GM23248 (cell line): ENCODE measurements at places on chromosomes 12 and 14.

GRCh38 chr14:38210587-38211216 is 3.0 kb downstream of the SSTR1 start:
- DNase-seq = peak; percentile 87

DNA sequence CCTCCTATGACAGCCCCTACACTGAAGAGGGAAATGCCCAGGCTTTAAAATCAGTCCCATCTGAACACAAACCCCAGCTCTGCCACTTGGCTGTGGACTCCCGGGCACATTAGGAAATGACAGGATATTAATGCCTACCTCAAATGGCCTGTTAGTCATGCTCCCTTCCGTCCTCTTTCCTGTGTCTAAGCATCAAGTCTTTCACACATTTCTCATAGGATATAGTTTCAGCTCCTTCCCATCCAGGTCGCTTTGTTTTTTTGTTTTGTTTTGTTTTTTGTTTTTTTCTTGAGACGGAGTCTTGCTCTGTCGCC is 16.1 kb downstream of the PLEK2 start:
- DNase-seq = peak; percentile 46

- DNase-seq = peak; percentile 59
Measured at GRCh38 chr12:122336015-122336946, 70.0 kb upstream of the VPS33A start.

- DNase-seq = no peak
Measured at GRCh38 chr12:66252771-66253170, 49.5 kb upstream of the HELB start.

DNA sequence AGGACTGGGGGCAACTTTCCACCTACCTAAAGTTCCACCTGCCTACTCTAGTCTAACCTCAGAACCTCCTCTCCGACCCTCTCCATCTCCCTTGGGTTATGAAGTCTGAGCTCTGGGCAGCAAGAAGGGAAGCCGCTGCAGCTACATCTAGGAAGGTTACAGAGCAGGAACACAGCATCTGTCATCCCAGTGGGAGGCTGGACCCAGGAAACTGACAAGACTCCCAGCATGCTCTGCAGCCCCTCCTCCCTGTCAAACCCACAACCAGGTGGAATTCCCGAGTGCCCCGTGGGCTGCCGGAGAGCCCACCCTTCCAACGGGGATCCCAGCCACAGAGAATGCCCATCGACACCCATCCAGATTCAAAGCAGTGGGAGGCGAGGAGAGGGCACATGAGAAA is 2.1 kb downstream of the TESC start:
- DNase-seq = no peak

DNA sequence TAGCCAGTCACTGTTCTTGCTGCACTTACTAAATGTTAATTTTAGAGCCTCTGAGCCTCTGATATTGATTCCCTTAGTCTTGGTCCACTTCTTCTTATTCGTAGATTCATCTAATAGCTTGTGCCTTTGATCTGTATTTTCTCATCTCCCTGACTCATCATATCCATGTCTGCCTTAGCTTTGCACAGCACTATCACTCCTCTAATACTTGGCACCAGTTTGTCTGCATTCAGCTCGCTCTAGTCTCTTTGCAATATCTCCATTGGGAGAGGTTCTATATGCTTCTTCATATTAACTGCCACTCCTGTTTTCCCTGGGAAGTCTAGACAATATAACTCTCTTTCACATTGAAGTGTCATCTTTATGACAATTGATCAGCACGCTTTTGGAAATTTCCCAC is 68.5 kb upstream of the CSRP2 start:
- no peak for DNase-seq

GRCh38 chr14:105250008-105250366 is 1.7 kb downstream of the BTBD6 start:
- no peak for DNase-seq

DNA sequence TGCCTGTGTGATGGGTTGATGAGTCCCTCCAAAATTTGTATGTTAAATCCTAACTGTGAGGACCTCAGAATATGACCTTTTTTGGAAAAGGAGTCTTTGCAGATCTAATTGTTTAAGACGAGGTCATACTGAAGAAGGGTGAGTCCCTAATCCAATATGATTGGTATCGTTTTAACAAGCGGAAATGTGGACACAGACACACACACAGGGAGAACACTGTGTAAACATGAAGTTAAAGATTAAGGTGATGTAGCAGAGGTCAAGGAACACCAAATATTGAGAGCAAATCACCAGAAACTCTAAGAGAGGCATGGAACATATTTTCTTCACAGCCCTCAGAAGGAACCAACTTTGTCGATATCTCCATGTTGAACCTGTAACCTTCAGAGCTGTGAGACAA is 1106.7 kb downstream of the SLC6A15 start:
- DNase-seq = no peak

- no peak for DNase-seq
Measured at GRCh38 chr12:29149691-29150281, 708 bp downstream of the FAR2 start.

DNA sequence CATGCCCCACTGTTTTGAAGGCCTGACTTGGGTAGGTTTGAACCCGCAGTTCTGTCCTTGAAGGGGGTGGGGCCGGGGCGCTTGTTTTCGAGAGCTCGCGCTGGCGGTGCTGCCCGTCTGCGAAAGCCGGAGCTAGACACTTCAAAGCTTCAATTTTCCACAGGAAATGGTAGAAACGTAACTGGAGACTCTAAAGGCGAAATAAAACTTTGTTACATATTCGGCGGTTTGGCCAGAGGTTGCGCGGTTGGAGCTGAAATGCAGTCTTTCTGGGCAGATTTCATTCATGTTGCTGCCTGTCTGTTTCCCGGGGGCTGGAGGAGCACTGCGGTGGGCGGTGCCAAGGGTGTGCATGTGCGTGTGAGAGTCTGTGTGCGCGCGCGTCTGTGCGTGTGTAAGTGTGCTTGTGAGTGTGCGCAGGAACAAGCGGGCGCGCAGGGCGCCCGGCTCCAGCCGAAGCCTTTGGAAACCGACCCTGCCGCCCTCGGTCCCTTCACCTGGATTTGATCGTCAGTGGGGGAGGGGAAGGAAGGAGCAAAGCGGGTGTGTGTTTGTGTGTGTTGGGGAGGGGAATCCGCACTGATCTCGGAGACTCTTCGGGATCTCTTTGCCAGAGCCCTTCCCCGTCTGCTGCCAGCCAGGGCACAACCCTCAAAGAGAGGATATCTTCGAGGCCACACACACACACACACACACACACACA is 227.7 kb upstream of the CRY1 start:
- DNase-seq = peak; percentile 47

DNA sequence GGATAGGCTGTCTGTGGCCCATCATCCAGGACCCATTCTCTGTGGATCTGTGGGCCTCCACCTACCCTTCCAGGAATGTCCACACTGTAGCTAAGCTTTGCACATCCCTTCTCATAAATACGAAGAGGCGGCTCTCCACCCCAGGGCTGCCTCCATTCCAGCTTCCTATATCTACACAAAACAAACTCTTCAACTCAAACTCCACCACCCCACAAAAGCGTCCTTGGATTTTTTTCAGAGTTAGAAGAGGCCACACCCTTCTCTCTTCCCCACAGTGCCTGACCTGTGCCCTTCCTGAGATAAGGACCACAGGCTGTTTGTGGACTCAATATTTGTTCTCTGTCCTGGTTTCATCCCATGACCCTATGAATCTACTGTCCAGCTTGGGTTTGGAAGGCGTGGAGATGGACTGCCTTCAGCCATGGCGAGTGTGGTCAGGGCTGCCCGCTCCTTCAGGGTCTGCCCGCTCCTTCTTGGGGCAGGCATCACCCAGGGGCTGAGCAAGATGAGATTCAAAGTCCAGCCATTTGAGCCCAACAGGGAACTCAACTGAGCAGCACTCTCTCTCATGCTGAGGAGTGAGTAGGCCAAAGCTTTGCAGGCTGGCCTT is 13.0 kb upstream of the SERPINA12 start:
- no peak for DNase-seq

GRCh38 chr14:104694991-104695659 is 5.7 kb downstream of the INF2 start:
- DNase-seq = no peak

GRCh38 chr14:35861204-35861868 is 35.2 kb downstream of the BRMS1L start:
- DNase-seq = no peak

DNA sequence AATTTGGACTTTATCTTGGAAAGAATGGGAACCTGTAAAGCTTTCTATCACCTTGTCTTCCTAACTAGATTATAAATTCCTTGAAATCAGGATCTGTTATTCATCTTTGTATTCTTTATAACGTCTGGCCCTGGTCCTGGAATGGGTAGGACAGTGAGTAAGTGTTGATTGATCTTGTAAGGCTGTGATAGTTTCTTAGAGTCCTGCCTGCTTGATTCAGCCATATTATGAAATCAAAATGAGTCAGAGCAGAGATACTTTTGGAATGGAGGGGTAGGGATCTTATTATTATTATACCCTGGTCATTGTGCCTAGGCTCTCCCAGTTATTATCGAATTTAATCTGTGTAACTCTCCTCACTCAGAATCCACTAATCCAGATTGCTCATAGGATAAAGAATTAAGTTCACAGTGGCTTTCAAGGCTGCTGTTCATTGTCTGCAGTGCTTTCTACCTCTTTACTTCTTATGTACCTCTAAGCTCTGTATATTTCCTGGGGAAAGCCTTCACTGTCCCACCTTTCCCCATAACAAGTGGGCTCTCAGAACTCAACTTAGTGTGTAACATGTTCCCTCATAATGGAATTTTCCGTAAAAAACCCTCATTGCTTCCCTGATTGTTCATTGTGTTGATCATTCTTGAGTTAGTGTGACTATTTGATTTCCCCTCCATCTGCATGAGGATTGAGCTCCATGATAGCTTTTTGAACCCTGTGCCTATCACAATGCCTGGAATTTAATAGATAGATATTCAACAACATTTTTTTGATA is 93.3 kb downstream of the DAAM1 start:
- peak; percentile 83 for DNase-seq

- DNase-seq = no peak
Measured at GRCh38 chr14:70425354-70425753, 8.5 kb upstream of the SYNJ2BP start.

DNA sequence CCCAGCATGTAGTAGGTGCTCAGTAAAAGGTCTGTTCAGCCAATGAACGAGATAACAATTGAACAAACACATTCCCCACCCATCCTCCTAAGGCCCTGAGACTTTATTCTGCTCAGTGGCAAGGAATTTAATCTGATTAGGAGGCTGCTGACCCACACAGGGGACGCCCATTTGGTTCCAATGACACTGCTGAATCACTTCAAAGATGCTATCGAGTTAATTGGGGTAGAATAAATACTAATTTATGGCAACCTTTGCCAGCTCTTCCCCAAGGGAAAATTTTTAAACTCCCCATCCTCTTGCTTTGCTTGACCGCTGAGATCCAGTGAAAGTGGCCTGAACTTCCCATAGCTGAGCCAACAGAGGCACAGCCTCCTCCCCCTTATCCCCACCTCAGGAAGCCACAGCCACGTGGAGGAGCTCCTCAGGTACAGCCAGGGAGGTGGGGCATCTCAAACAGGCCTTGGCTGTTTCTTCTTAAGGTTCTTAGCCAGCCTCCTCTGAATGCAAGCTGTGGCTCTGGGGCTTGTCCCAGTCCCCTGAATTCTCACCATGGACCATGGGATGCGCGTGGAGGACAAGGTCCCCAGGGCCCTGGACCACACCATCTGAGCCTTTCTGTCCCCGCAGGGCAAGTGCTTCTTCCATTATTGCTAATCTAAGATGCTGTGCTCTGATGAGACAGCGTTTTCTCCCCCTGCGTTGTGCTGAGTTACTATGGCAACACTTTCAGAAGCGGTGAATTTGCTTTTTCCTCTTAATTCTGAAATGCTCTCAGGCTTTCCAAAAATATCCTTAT is 26.7 kb downstream of the C14orf132 start:
- DNase-seq = no peak

DNA sequence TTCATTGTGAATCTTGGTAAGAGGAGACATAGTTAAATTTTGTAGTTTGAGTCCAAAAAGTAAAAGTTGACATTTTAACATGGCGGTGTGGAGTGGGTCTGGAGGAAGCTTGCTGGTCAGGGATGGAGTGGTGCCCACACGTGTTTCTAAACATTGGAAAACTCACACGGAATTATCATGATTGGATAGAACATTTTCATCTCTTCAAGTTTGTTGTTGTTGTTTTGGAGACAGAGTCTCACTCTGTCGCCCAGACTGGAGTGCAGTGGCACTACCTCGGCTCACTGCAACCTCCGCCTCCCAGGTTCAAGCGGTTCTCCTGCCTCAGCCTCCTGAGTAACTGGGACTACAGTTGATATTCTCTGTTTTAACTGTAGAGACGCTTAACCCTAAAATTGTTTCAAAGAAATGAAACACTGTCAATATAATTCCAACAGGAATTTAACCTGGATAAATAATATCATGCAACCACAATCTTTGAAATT is 502 bp upstream of the MBIP start:
- no peak for DNase-seq

- DNase-seq = peak; percentile 57
Measured at GRCh38 chr12:93113317-93114006, 184.4 kb upstream of the EEA1 start.

GRCh38 chr12:16030744-16031143 is 119.6 kb downstream of the DERA start:
- DNase-seq = no peak

DNA sequence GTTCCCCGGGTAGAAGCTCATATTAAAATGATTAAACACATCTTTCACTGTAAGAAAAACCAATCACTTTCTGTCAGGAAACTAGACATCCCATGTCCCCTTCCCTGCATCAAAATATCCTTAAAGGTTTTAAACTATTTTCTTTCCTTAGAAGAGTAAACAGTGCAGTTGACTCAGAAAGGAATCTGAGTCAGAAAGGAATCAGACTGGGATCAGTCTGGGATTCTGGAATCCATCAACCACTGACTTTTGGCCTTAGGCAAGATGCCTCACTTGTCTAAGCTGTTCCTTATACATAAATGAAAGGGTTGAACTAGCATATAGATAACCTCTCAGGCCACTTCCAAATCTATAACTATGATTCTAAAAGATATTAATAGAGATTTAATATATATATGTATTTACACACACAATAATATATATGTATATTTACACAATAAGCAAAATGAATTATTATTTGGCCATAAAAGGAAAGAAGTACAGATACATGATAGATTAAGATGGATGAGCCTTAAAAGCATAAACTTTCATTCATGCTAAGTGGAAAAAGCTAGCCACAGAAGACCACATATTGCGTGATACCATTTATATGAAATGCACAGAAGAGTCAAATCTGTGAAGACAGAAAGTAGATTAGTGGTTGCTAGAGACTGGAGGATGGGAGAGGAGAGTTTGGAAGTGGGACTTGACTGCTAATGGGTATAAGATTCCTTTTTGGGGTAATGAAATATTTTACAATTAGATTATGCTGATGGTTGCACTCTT is 114.4 kb downstream of the SLC38A1 start:
- peak; percentile 77 for DNase-seq

GRCh38 chr14:20400965-20401593 is 12.2 kb downstream of the TEP1 start:
- DNase-seq = peak; percentile 60

- DNase-seq = peak; percentile 81
Measured at GRCh38 chr12:27981874-27982273, 9.3 kb upstream of the PTHLH start.
